Fibroblast of skin of left quadriceps (primary cell): ENCODE measurements at places on chromosomes 5 and 9.
A peak's percentile ranks its signal among the peaks of the same experiment; 100 is the strongest.

DNA sequence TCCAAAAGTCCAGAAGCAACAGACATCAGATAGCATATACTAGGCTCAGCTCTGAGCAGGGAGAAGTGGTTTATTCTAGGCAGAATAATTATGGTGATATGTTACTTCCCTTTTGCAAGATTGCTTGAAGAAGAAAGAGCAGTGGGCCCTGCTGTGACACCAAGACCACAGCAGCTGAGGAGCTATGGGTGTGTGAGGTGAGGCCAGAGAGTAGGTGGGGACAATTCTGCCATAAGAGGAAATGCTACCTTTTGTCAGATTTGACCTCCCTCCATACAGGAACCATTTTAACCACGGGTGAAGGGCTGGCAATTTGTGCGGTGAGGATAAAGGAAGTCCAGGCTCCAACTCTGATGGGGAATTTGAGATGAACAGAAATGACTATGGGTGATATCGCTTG, 51.3 kb downstream of the TNFSF15 start:
- DNase-seq = no peak

- no peak for DNase-seq
Observed at GRCh38 chr5:56262279-56262678, 29.1 kb upstream of the ANKRD55 start.

DNA sequence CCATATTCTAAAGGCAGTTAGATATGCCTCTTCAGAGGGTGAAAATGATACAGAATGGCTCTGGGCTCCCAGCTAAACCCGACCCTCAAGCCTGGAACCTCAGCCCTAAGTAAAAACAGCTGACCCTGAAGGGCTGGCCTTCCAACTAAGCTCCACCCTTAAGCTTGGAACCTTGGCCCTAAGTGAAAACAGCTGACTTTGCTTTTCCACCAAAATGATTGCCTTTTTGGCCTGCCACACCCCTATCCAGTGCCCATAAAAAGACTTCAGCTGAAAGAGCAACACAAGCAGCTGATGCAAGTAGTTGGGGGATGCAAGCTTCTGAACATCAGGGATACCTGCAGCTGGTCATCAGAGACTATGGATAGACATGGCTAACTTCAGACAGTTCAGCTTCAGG, 647.4 kb upstream of the SGCD start:
- no peak for DNase-seq

DNA sequence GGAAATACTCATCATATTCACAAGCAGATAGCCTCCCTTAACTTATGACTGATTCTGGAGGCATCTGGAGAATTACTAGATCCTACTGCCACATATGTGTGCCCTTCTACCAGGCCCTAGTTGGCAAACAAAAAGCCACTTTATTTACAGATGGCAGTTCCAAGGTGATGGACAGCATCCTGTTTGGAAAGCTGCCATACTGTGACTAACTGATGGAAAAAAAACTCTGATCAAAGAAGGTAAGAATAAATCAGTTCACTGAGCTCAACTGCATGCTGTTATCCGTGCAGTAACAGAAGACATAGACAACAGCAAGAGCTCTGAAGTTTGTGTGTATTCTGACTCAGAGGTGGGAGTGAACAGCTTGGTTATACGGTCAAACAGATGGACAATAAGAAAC, 279.8 kb upstream of the POU5F2 start:
- peak; percentile 12 for DNase-seq

- DNase-seq = no peak
Observed at GRCh38 chr9:35933550-35934067, 24.3 kb downstream of the SPAAR start.

- no peak for DNase-seq
Observed at GRCh38 chr5:124860291-124860655, 113.8 kb upstream of the ZNF608 start.

DNA sequence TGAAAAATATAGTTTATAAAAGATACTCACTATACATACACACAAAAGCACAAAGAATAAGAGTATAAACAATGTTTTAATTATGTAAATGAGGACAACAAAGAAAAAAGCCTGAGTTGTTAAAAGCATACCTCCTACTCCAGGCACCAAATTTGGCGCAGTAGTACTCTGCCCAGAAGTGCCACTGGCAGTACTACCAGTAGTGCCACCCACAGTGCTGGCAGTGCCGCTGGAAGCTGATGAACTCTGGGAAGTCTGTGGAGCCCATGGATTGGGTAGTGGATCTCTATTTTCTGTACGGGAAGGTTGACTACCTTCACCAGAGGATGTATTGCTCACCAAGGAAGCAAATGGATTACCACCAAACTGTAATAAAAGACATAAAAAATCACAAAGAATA, 30.2 kb downstream of the UBQLN1 start:
- DNase-seq = no peak
